ENCODE measurements at places on chromosomes 6 and 20.

GRCh38 chr20:11469795-11470435 lies 447.8 kb upstream of the BTBD3 start:
- DNase-seq: no peak

DNA sequence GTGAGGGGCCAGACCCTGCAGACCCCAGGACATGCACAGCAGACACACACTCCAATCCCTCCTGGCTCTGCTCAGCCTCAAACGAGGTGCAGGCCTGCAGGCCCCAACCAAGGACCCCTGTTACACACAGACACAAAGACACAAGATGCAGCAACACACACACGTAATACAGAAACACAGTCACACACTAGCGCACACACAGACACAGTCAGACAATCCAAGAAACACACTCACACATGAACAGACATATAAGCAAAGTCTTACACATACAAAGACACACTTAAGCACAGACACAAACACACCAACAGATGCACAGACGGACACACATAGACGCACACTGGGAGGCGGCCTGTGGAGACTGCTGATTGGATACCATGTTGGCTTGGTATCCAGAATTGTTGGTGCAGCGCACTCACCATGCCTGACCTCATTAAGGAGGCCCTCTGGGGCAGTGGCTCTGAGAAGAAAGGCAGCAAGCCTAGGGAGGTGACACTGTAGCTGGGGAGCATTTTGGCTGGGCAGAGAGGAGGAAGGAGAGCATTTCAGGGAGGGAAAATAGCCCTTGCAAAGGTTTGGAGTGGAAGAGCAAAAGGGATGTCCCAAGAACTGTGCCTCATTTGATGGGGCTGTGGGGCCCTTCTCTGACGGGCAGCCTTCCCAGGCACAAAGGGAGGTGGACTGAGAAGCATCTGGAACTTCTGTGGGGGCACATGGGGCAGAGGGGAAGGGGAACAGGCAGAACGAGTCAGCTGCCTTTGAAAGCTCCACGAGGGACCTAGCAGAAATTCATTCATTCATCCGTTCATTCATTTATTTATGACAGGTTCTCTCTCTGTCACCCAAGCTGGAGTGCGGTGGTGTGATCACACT lies 1.4 kb upstream of the HSPA12B start:
- no peak for DNase-seq

- DNase-seq: no peak
Measured at GRCh38 chr6:86943819-86944407, 6.6 kb downstream of the HTR1E start.

DNA sequence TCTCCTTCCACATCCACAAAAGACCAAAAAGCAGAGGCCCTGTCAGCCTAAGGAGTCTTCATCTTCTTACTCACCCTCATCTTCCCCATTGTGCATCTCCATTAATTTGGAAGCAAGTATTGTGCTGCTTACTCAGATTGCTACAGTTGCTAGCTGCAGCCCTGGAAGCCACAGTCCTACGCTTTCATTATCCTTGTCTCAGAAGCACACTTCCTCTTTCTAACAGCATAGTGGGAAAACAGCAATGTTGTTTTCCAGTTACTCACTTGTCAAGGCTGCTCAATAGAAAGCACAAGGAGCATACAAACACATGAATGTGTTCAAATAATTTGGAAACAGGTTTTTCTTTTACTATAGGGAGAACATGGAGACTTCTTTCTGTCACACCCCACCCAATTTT lies 76.6 kb upstream of the RBM24 start:
- no peak for DNase-seq

DNA sequence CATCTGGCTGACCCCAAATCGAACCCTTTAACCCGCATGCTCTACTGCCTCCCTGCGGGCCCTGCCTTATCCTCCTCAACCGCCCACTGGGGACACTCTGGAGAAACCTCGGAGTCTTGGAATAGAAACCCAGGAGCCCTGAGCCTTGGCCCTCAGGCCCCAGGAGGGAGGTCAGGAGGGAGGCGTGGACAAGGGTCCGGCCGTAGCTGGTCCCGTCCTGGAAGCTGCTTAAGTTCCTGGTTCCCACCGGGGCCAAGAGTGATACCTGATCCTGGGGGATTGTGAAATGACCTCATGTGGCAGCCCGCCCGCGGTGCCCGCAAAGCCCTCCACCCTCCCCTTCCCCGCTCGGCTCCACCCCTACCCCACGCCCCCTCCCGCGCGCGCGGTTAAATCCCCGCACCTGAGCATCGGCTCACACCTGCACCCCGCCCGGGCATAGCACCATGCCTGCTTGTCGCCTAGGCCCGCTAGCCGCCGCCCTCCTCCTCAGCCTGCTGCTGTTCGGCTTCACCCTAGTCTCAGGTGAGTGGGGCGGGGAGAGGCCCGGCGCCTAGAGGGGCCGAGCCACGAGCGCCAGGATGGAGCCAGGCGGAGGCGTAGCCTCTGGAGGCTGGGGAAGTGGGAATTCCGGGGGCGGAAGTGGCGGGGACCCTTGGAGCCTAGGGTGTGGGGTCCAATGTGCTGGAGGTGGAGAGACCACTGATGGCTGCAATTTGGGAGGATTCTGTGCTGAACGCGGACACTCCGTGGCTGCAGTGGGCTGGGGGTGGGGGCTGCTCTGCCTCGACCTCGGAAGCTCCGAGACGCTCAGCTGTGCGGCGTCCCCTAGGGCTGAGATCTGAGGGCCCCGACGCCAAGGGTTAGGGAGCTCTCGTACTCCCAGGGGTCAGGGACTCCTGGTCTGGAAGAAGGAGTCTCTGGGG lies at the start of gene WFDC2:
WFDC2 (plus strand) TSS at position 418 of the 926 bp plus-strand sequence; CDS start at position 447, 29 bp downstream.
- DNase-seq: peak; percentile 10

- no peak for DNase-seq
Measured at GRCh38 chr6:44735630-44735963, 348.1 kb downstream of the CDC5L start.

DNA sequence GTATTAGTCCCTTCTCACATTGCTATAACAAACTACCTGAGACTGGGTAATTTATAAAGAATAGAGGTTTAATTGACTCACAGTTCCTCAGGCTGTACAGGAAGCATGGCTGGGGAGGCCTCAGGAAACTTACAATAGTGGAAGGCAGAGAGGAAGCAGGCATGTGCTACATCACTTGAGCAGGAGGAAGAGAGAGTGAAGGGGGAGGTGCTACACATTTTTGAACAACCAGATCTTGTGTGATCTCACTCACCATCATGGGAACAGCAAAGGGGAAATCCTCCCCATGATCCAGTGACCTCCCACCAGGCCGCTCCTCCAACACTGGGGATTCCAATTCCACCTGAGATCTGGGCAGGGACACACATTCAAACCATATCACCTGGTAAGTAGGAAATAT lies 630.6 kb downstream of the QKI start:
- no peak for DNase-seq

GRCh38 chr20:51886891-51887608 lies 84.7 kb upstream of the SALL4 start:
- DNase-seq: no peak

DNA sequence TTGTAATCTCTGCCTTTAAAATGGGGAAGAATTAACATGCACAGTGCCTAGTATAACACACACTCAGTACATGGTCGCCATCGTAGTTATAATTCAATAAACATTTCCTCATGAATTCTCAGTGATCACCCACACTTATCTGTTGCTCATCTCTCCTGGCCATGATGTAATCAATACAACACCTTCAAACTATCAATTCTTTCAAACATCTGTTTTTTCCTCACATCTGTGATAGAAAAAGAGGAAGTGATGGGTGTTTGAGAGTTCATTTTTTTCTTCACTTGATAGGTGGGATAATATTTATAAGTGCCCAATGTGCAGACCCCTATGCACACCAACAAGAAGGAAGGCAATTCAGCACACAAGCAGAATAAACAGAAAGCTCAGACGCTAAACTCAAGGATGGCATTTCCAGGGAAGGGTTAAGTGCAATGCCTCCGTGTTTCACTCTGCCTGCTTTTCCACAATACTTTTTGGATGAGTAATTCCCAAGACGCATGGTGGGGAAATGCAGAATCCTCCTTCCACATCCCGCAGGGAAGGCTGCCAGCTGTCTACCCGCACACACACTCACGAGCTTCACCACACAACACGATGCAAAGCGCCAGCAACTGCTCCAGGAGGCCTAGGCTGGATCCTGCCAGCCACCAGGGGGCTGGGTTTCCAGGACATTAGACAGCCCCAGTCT lies 100.3 kb downstream of the GMPR start:
- no peak for DNase-seq

- no peak for DNase-seq
Measured at GRCh38 chr6:17684134-17684533, 22.6 kb downstream of the NUP153 start.

DNA sequence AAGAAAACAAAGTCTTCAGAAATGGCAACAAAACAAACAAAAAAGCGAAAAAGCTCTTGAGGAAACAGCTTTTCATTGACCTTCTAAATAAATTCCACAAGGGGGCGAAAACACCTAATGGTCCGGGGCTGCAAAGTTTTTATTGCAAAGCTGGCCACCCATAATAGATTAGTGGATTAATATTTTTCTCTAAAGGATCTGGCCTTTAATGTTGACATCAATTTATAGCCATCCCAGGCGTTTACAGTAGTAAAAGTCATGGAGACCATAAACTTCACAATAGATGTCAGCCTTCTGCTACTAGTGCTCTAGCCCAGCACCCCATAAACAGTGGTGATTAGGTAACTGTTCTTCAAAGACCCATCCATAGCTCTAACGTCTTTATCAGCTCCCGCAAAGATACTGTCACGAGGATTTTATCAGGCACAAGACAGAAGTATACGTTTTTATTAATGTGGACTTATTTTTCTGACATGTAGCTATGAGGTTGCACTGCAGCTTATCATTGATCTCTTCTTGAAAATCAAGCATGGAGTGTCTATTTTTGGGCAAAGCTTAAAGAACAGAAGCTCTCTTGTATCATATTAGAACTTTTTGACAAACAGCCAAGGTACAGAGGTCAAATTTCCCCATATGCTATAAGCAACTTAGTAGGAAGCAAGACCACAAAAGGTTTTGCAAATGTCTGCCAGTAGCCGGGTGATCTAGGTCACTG lies 4.7 kb downstream of the CITED2 start:
- DNase-seq: peak; percentile 51

DNA sequence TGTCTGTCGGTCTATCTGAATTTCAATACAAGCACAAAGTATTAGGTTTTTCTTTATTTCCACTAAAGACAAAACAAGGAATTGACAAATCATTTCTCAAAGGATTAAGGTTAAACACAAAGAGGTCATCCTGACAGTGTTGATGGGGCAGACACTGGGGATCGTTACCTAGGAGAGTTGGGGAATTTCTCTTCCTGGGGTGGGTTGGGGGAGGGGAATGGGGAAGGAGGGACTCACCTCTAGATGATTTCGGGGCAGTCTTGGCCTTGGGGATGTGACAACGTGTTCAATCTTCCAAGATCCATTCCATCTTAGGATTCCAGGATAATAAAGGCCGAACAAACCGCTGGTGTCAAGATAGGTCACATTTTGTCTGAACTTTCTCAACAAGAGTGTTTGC lies 35.4 kb upstream of the FOXA2 start:
- no peak for DNase-seq

DNA sequence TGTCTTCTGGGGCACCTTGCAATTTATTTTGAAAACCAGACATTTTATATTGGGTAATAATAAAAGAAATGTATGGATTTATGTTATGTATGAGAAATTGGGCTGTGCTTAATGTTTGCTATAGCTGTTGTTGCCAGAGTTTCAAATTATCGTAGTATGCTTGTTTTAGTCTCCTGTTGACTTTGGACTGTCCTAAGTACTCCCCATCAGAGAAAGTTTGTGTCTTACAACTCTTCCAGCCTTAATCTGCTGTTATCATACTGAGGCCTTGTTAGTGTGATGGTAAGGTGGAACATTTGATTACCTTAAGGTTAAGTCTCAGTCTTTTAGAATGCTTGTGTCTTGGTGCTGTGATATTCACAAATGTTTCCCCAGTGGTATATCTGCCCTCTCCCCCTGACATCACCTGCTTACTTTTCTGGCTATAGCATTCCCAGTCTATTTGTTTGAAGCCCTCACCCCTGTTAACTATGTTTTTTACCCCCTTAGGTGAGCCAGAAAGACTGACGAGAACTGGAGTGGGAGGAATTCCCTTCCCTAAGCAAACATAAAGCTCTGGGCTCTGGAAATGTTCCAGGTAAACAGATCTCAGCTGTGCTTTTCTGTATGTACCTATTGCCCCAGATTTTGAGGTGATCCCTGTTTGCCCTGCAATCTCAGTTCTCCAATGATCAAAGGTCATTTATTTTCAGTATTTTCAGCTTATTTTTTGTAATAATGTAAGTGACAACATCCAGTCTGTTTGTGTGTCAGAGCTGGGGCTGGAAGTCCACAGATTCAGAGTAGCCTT lies 581.1 kb upstream of the CITED2 start:
- no peak for DNase-seq

- no peak for DNase-seq
Measured at GRCh38 chr6:146855889-146856288, 257.1 kb downstream of the ADGB start.

GRCh38 chr6:132648356-132648755 lies 10.6 kb downstream of the TAAR1 start:
- no peak for DNase-seq

DNA sequence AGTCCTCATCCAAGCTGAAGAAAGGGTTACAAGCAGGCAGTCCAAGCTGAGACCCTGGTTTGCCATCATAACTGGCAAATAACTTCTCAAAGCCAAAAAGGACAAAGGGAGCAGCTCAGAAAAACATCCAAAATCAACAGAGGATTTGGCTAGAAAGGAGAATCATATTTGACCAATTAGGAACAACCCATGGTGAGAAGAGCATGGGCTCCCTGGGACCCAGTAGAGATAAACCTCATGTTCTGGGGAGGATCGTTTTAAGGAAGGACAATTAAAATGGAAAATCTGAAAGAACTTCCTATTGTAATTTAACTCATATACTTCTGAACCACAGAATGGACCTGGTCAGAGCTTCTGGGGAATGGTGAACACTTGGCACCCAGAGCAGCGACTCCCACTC lies 71.5 kb downstream of the PRND start:
- DNase-seq: no peak

DNA sequence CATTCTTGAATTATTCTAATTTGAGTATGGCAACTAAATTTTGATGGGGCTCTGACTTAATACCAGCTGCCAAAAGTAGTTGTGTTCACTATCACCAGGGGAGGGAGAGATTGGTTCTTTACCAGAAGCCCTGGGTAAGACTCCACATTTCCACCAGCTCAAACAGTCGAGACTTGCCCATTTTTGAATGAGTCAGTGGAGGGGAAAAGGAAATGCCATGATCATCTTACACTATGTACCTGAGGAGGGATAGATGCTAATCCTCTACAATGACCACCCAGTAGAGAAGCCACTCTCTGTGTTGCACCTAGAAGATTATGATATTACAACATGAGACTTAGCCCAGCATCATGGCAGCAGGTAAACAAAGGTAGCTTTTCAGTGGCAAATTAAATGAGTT lies 77.0 kb upstream of the SGK1 start:
- DNase-seq: no peak

GRCh38 chr20:62219101-62219991 lies 732 bp downstream of the HRH3 start:
- DNase-seq: peak; percentile 65

- no peak for DNase-seq
Measured at GRCh38 chr6:156395276-156395675, 381.9 kb upstream of the ARID1B start.

GRCh38 chr6:99338188-99338587 lies 11.3 kb downstream of the FAXC start:
- no peak for DNase-seq

All from NCI-H1436 (cell line).